ENCODE measurements at places on chromosomes 1 and 21. TPM values are rescaled to one million over a fixed set of nuclear protein-coding genes. Genes with fewer than 3 reads are reported as not detected.

SPATA45 gene
- not detected for polyA plus RNA-seq

BSND gene
- not detected for polyA plus RNA-seq

KRTAP11-1 gene
- not detected for polyA plus RNA-seq

CADM3 gene
- not detected for polyA plus RNA-seq

GRCh38 chr1:245715970-245716369 lies 561.2 kb downstream of the KIF26B start:
- DNase-seq, result no peak

GRCh38 chr1:227902641-227902990 lies 45.1 kb downstream of the WNT9A start:
- no peak for DNase-seq

DNA sequence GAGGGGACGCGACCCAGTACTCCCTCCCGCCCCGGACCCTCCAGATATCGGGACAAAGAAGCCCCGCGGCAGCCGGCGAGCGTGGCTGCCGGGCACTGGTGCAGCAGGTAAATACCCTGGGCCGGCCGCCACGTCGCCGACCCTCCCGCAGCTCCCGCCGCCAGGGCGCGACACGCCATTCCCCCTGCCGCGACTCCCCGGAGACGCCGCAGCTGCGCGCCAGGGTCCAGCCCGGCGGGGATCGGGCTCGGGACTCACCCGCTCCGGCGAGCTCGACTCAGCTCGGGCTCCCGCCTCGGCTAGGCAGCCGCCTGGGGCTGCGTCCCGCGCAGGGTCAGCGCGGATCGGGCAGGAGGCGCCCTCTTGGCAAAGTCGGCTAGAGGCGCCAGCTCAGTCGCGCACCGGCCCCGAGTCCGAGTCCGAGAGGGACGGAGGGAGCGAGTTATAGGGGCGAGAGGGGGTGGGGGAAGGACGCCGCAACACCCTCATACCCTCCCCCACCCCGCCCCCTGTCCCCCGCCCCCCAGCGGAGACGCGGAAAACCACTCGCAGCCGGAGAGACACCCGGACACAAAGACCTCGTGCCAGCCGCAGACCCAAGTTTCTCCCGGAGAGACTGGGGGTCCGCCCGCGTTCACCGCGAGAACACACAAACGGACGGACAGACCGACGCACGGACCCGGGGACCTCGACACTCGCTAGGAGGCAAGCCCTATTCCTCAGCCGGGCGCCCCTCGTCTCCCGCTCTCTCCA lies 985 bp downstream of the SYT6 start:
- no peak for DNase-seq

GRCh38 chr1:226820941-226821718 lies 49.3 kb upstream of the PSEN2 start:
- DNase-seq, result no peak

DNA sequence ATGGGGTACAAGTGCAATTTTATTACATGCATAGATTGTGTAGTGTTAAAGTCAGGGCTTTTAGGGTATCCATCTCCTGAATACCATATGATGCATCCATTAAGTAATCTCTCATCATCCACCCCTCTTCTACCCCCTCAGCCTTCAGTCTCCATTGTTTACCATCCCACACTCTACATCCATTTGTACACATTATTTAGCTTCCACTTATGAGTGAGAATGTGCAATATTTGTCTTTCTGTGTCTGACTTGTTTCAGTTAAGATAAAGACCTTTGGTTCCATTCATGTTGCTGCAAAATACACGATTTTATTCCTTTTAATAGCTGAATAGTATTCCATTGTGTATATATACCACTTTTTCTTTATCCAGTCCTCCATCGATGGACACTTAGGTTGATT lies 222.5 kb upstream of the USP24 start:
- no peak for DNase-seq

DNA sequence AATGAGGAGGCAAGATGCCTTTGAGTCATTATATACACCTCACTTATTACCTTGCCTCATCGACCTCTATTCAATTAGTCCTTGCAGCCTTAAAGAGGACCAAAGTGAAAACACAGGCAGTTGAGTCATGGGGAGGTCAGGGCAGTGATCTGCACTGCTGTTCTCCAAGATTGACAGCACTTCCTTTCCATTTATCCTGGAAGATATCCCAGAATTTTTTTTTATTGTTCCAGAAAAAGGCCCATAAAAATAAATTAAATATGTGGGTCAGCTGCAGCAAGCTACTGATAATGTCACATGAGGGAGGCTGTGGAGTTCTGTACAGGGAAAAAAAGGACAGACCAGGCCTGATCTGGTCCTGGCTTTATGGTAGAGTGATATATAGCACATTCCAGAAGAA lies 33.2 kb upstream of the CDC42BPA start:
- DNase-seq, result no peak

Measured in CD8-positive, alpha-beta memory T cell (primary cell).